ENCODE measurements at places on chromosomes 5 and 9. TPM values are rescaled to one million over a fixed set of nuclear protein-coding genes. Genes with fewer than 3 reads are reported as not detected.
A peak's percentile ranks its signal among the peaks of the same experiment; 100 is the strongest.

DNA sequence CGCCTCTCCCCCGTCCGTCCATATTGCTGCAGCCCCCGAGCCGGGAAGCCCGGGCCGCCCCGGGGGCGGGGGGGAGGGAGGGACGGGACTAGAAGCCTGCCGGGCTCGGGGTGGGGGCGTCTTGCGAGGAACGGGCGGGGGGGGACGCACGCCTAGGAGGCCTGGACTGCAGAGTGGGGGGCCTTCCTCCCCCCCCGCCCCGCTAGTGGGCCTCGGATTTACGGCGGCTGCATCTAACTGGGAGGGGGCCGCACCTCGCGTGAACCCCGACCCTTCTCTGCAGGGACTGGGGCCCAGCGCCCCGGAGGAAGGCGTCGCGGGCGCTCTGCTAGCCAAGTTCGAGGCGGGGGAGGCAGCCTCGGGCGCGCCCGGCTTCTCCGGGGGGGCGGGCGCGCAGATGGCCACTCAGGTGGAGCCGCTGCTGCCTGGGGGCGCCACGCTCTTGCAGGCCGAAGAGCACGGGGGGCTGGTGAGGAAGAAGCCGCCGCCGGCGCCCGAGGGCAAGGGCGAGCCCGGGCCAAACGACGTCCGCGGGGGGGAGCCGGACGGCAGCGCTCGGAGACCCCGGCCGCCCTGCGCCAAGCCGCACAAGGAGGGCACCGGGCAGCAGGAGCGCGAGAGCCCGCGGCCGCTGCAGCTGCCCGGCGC lies at the start of gene LARP1:
LARP1 (plus strand) TSS at position 17 of the 648 bp plus-strand sequence; CDS start at position 398, 381 bp downstream.
- H3K4me3 ChIP-seq, result peak within 1 kb of the TSS; percentile 68
- peak within 1 kb of the TSS; percentile 90 for H3K27ac ChIP-seq
- DNase-seq, result peak; percentile 41
- H3K27me3 ChIP-seq, result no peaks in the 10 kb centered on the region
- peaks cover 19% of the 10 kb centered on the region for H3K4me1 ChIP-seq

GRCh38 chr9:108166519-108166918 lies 677.0 kb upstream of the KLF4 start:
- no peaks in the 10 kb centered on the region for H3K27me3 ChIP-seq
- no peak for DNase-seq
- no peak overlapping the region for H3K27ac ChIP-seq
- H3K4me3 ChIP-seq, result no peak overlapping the region

DNA sequence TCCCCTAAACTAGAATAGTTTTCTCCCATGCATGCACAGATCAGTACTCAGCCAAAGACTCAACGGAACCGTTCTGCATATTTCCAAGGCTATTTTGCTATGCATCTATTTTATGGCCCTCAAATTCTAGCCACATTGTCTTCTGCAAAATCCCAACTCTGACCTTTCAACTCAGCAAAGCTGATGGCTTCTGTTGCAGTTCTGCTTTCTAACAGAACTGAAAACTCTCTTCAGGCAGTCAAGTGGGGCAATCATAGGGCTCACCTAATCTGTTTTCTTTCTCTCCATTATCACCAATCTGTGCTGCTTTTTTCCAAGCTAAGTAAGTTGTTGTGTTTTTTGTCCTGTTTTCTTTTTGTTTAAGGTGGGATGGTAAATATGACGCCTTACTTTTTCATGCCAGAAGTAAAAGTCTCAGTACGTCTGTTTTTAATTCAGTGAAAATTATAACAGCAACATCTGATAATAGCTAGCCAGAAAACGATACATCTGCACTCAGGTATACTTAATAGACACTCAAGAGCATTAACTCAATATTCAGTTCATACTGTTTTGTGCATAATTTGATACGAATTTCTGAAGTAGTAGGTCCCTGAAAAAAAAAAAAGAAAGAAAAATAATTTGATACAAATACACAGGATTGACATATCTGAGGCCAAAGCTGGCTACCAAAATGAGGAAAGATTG lies 454.3 kb downstream of the TLE1 start:
- H3K27ac ChIP-seq, result no peak overlapping the region
- H3K4me3 ChIP-seq, result no peak overlapping the region
- H3K36me3 ChIP-seq, result no peaks in the 10 kb centered on the region
- no peak for DNase-seq
- H3K27me3 ChIP-seq, result no peaks in the 10 kb centered on the region

- no peak overlapping the region for H3K27ac ChIP-seq
- no peaks in the 10 kb centered on the region for H3K4me1 ChIP-seq
- DNase-seq, result no peak
- H3K27me3 ChIP-seq, result no peaks in the 10 kb centered on the region
- H3K4me3 ChIP-seq, result no peak overlapping the region
Measured at GRCh38 chr5:158854260-158854783, 245.4 kb downstream of the EBF1 start.

GRCh38 chr5:74262544-74263207 lies 377.9 kb downstream of the ENC1 start:
- no peaks in the 10 kb centered on the region for H3K36me3 ChIP-seq
- no peak overlapping the region for H3K4me3 ChIP-seq
- DNase-seq, result no peak
- H3K27ac ChIP-seq, result no peak overlapping the region

DNA sequence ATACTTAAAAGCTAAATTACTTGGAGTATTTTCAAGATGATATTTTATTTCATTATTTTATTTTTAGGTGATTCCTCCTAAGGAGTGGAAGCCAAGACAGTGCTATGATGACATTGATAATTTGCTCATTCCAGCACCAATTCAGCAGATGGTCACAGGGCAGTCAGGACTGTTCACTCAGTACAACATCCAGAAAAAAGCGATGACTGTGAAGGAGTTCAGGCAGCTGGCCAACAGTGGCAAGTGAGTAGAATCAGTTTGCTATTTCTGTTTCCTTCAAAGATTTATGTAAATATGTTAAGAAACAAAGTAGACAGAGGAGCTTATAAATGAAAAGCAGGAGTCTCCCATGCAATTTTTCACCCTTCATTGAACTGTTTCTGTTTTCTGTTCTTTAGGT lies 47.8 kb downstream of the KDM4C start:
- no peak overlapping the region for H3K4me3 ChIP-seq
- peaks cover 3% of the 10 kb centered on the region for H3K4me1 ChIP-seq
- H3K36me3 ChIP-seq, result no peaks in the 10 kb centered on the region
- H3K27me3 ChIP-seq, result no peaks in the 10 kb centered on the region
- H3K27ac ChIP-seq, result no peak overlapping the region

DNA sequence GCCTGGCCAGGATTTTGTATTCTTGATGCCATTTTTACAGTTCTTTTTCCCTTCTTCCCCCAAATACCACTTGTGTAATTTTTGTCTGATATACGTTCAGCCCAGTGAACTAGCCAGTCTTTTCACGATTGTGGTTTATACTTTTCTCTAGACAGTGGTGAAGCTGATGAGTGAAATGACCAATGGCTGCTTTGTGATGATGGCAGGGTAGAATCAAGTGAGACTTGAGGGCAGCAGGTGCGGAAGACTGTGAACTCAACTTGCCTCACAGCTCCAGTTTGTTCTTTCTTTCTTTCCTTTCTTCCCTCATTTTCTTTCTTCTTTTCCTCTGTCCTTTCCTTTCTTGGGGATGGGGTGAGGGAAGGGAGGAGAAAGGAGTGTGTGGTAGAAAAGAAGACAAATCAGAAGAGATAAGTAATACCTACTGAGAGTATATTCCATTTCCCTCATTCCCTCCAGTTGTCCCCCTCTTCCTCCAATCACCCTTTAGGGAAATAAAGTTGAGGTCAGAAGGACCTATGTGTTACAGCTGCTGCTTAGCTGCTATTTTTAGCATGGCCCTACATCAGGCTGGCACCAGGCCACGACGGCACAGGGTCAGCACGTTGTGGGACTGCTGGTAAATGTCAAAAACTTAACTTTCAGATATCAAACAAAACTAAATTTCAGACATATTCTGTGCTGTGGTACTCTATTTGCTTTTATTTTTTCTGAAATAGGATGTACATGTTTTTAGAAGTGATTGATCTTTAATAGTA lies 12.3 kb downstream of the ZSWIM6 start:
- no peaks in the 10 kb centered on the region for H3K27me3 ChIP-seq
- no peak for DNase-seq
- no peak overlapping the region for H3K27ac ChIP-seq
- no peaks in the 10 kb centered on the region for H3K36me3 ChIP-seq
- no peak overlapping the region for H3K4me3 ChIP-seq
- no peaks in the 10 kb centered on the region for H3K4me1 ChIP-seq

DNA sequence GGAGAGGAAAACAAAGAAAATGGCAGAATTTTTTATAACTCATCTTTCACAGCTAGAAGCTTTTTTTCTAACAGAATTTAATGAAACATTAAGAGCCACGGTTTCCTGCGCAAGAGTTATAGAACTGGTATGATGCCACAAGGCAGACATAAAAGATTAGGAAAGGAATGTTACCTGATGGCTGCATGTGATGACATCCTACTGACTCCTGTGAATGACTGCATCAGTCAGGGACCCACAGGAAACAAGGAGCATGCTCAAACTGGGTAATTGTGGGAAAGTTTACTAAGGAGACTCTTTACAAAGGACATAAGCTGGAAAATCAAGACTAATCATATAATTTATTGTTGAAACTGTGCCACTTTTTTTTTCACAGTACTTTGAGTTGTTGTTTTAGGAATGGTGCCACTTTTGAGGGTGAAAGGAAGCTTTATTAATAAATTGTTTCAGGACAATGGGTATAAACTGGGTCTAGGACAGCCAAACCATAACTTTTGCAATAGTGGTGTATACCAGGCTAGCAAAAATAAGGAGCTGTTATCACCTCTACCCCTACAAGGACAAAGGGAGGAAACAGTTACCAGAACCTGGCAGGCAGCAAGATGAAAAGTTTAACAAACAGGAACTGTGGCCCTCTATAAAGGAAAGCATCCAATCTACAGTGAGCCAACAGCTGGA lies 5.1 kb upstream of the TSLP start:
- H3K27me3 ChIP-seq, result no peaks in the 10 kb centered on the region
- DNase-seq, result no peak
- H3K36me3 ChIP-seq, result no peaks in the 10 kb centered on the region
- no peak overlapping the region for H3K27ac ChIP-seq
- H3K4me1 ChIP-seq, result no peaks in the 10 kb centered on the region

GRCh38 chr5:55441107-55441771 lies 93.5 kb downstream of the PLPP1 start:
- no peak overlapping the region for H3K27ac ChIP-seq
- H3K4me3 ChIP-seq, result no peak overlapping the region
- DNase-seq, result no peak

DNA sequence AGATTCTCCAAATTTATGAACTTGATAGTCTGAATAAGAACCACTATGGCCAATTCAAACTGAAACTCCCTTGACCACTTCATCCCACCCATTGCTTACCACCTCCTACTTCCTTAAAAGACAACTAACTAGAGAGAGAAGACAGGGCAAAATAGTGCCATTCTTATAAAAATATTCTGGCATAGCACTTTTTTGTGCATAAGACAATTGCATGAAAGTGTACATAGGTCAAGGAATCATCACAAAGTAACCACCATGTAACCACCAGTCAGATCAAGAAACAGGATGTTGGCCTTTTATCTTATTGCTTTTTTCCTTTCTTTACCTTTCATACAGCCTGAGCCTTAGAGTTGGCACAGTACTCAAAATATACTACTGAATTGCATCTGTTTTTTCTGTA lies 8.1 kb upstream of the ARSB start:
- H3K27ac ChIP-seq, result no peak overlapping the region
- H3K36me3 ChIP-seq, result no peaks in the 10 kb centered on the region
- no peak for DNase-seq
- 0 out of 2 replicates have a peak, but pooled peaks cover 1% of the 10 kb centered on the region for H3K27me3 ChIP-seq

- no peaks in the 10 kb centered on the region for H3K27me3 ChIP-seq
Measured at GRCh38 chr5:107570181-107570580, 100.6 kb downstream of the EFNA5 start.

DNA sequence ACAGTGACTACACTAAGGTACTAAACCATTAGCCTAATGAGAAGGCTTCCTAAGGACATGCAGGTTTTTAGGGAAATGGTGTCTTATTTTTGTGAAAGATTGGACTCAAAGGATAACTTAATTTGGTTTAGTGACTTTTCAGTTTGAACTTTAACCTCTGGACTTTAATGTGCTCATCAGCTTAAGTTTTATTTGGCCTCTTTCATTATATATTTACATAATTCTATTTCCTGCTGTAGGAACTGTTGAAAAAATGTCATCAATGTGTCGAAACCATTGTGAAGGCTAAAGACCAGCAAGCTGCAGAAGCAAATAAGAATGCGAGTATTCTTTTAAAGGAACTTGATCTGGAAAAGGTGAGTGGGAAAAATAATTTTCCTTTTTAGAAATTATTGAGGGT lies 34.3 kb upstream of the EIF4EBP3 start:
- no peak overlapping the region for H3K27ac ChIP-seq
- no peak overlapping the region for H3K4me3 ChIP-seq
- H3K4me1 ChIP-seq, result no peaks in the 10 kb centered on the region

Gene TMCO6
- 46.4 TPM for total RNA-seq

Gene REXO4
- 43.6 TPM for total RNA-seq
